ENCODE measurements at places on chromosomes 1 and 21.
A peak's percentile ranks its signal among the peaks of the same experiment; 100 is the strongest.

- DNase-seq: no peak
Measured at GRCh38 chr21:38804030-38804788, 1.5 kb upstream of the ETS2 start.

DNA sequence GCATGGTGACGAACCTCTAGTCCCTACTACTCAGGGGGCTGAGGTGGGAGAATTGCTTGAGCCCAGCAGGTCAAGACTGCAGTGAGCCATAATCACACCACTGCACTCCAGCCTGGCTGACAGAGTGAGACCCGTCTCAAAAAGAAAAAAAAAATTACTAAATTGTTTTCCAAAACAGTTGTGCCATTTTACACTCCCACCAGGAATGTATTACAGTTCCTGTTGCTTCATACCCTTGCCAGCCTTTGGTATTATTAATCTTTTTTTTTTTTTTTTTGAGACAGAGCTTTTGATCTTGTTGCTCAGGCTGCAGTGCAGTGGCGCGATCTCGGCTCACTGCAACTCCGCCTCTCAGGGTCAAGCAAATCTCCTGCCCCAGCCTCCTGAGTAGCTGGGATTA lies 55.9 kb downstream of the RPS6KA1 start:
- no peak for DNase-seq

DNA sequence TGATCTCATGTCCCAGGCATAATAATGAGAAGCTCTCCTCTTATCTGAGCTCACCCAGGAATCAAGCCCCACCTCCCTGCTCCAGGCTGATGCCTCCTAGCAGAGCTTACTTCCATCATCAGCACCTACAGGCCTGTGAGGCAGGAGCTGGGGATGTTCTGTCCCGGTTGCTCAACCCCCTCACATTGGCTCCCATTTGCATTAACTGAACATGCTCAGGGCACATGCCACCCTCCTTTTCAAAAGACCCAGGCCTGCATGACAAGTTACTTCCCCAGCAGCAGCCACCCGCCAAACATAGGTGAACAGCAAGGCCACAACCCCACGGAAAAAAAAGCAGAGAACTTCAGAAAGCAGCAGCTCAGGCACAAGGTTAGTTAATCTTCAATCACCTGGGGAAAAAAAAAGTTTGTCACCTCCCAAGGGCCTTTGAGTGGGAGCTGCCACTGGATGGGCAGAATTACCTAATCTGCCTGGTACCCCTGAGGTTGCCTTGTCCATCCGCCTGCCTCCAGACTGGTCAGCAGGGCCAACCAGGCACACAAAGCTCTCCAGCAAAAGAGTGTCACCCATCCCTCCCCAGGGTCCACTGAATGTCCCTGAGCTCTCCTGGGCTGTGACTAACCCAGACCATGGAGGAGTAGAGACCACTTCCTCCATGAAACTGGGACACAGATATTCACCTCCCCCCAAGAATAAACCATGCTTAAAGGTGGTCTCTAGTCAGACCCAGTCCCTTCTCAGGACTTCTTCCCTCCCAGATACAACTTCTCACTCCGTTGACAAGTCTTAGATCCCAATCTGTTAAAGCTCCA lies 4.4 kb downstream of the KCNN3 start:
- no peak for DNase-seq

- no peak for DNase-seq
Measured at GRCh38 chr21:43645136-43645891, 14.0 kb downstream of the HSF2BP start.

GRCh38 chr21:45769294-45769693 lies 125.8 kb downstream of the PCBP3 start:
- DNase-seq: no peak

DNA sequence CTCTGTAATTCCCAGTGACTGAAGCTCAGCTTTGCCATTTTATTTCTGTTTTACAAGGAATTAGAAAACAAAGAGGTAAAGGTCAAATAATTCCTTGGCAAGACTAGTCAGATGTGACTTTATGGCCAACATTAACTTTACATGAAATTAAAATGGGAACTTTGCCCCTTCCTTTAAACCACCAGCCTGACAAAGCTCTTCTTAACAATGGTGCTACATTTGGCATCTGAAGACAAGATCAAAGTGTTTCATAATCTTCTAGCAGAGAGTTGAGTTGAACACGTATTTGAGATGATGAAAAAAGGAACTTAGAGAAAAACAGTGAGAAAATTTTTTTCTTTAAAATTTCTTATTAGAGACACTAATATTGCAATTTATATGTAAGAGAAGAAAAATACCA lies 193.8 kb downstream of the AK5 start:
- DNase-seq: no peak

DNA sequence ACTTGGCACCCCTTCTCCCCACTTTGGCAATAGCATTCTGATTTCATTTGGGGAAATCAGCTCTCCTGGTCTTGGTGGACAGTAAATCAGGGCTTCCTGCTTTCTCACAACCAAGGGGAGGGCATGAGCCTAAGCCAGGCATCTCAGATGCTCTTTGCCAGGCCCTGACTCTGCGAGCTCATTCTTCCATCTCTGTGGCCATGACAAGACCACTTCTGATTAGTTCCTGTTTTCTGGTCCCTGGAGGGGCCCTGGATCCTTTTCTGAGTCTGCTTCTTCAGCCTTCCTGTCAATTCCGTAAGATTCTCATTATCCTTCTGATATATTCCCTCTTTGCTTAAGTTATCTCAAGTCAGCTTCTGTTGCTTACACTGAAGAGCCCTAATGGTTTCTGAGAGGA lies 210.4 kb downstream of the HIVEP3 start:
- no peak for DNase-seq

DNA sequence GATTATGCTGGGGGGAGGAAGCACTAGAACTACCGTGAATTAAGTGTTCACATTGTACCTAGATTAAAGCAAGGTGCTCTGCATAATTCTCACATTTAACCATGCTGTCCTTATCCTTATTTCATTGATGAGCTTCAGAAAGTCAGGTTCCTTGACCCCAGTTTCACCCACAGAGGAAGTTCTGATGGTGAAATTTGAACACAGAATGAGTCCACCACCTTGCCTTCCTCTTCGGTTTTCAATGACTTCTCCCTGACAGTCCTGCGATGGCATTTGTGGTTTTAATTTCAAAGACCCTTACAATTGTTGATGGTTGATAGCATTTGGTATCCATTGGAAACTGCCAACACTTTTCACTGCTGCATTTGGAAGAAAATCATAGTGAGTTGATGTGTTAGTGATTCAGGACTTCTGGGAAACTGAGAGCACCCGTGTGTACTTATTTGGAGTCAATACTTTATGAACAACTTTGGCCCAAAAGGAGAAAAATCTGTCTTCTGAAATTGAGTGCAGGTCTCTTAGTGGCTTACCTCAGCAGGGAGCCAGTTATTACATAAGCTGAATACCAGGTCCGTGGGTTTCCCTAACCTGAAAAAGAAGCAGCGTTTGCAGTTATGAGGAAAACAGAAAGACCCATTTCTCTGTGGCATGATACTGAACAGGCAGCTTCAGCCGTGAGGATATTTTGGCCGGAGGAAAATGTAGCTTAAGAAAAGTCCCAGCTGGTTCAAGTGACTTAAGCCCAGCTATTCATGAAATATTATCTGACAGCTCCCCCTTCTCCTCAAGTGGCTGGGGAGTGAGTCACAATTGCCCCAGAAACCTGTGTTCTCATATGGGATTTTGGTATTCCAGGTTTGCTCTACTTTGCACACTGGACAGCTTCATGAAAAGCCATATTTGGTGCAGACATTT lies 47.5 kb downstream of the ROR1 start:
- no peak for DNase-seq

GRCh38 chr1:85992791-85993190 lies 163.8 kb downstream of the COL24A1 start:
- DNase-seq: no peak

DNA sequence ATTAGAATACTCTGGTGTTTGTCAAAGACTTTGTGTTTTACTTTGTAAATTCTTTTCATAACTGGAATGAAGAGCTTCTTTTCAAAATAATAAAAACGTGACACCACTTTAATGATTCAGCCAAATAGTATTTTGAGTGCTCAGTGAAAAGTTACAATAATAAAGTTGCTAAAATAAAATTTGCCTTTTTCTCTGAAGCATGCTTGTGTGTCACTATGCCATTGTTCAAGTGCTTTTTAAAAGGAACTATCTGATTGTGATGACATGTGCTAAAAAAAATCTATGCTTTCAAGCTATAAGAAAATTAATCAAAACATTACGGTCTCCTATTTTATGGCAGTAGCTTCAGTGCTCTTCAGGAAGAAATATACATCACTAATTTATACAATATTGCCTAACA lies 1290.5 kb upstream of the B3GALT2 start:
- DNase-seq: no peak

DNA sequence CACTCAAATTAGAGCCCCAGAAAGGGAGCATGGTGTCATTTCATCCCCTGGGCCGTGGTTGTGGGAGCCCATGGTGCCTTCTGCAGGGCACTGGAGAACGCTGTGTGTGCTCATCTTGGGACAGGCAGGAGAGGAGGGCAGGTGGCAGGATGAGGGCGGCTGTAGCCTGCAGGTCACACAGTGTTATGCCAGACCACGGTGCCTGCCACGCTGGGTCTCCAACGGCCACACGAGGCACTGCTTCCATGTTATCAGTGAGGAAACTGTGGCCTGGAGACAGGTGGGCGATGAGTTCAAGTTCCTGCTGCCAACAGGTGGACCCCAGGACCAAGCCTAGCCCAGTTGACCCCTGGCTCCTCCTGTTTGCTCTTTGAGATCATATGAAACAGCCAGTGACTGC lies 21.0 kb downstream of the ABCG1 start:
- no peak for DNase-seq

- DNase-seq: no peak
Measured at GRCh38 chr1:186575348-186575747, 104.9 kb downstream of the PTGS2 start.

DNA sequence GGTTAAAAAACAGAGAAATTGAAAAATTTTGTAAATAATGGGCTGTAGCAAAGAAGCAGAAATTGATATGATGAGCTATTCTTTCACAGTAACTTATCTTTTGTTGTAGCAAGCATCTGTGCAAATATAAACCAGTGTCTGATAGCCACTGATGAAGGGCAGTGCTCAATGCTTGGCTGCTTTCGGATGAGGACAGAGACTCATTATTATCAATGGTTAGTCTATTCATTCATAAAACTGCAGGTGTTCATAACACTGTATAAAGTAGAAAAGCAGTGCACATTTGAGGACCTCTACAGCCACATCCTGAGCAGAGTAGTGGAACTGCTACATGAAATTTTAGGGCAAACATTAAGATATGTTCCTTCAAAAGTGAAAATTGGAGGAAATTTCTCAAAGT lies 107.2 kb downstream of the FAF1 start:
- no peak for DNase-seq

DNA sequence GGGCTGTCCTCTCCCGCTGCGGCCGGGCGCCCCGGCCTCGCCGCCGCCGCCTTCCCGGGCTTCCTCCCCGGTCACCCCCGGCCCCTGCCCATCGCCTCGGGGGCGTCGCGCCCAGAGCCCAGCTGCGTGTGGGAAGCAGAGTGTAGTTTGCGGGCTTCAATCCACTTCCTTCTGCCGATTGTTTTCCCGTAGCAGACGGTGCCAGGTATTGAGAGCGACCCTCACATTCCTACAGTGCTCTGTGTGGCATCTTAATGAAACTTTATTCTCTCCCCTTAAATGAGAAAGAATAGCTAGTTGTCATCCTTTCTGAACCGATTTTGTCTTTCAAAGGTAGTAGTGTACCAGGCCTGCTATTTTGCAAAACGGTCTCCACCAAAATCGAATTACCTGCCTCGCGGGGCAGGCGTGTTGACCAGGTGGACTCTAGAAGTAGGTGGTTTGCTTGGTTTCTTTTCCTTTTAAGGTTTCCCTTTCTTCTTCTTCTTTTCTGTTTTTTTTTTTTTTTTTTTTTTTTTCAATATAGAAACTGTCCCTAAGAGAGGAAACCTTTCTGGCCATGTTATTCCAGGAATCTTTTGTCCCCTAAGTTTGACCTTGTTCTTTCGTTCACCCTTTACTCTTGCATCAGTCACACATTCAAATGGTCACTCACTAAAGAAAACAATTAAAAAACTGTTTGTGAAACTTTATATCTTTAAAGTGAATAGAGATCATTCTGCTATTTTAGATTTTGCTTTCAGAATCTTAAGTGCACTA lies 881 bp downstream of the USP25 start:
- DNase-seq: peak; percentile 13

- peak; percentile 90 for DNase-seq
Measured at GRCh38 chr1:27391511-27392095, 819 bp upstream of the GPR3 start.

- peak; percentile 81 for DNase-seq
Measured at GRCh38 chr1:180954005-180954800, 41.5 kb downstream of the KIAA1614 start.

- DNase-seq: no peak
Measured at GRCh38 chr1:15062479-15063099, 91.0 kb upstream of the TMEM51 start.

DNA sequence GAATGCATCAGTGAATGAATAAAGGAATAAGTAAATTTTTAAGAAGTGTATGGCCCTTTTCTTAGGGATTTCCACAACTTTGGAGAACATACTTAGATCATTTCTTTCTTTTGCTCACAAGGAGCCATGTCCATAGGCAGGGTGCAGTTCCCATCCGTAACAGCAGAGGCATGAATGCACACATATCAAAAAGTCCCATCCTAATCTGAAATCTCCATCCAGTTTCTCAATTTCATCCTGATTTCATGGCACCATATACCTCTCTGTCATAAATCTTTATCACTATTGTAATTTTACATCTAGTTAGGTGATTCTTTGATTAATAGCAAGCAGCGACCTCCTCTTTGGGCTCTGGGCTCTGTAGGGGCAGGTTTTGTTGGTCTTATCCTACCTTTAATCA lies 359.2 kb downstream of the RRAGC start:
- no peak for DNase-seq

- DNase-seq: no peak
Measured at GRCh38 chr1:240170806-240171205, 79.1 kb downstream of the FMN2 start.

GRCh38 chr21:32248571-32249461 lies 30.0 kb downstream of the MIS18A start:
- peak; percentile 10 for DNase-seq

DNA sequence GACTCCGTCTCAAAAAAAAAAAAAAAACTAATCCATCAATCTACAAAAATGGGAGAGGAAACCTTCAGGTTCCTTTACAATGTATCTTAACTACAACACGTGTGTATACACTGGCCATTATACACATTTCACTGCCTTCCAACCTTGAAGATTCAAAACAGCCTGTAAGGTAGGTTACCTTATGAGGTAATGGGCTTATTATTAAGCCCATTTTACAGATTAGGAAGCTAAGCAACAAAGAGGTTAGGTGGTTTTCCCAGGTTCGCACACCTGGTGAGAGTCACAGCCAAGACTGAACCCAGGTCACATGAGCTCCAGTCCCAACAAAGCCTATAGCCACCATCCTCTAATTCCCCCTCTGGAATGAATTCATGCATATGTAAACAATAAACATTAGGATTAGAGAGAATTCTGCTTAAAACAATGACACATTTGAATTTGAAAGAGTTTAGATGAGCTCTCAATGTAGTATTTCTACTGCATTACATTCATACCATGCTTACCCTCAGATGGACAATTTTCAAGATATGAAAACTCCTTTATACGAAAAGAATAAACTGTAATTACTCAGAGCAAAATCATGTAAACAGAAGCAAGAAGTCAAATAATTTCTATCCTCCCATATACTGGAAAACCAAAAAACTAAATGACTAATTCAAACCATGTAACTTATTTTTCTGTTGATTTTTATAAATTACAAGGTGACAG lies 54.8 kb downstream of the EIF4G3 start:
- DNase-seq: no peak

Data from cerebellum (tissue), 4 donors.